Stimulated activated CD8-positive, alpha-beta memory T cell treated with anti-CD3 and anti-CD28 coated beads, Interleukin-12 subunit alpha, Interleukin-12 subunit beta, amount 100 ng/mL, for 4 hours (primary cell): ENCODE measurements at places on chromosomes 4 and X.

- DNase-seq: no peak
Measured at GRCh38 chr4:41189666-41190065, 24.7 kb downstream of the APBB2 start.

DNA sequence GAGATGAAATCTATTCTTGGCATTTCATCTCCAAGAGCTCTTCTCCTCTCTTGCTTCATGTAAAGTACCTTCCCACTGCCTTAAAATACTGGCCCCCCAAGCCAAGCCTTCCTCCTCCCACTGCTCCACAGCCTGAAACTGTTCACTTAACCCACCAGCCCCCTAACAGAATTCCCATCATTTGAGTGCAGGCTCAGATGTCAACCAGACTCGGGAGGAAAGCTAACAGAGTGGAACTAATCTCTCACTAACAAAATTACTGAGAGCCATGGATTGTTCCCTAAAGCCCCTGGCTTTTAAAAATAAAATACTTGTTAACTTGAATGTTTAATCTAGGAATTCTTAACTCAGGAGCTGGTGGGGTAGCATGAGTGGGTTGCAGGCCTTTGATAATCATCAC lies 7.1 kb upstream of the DCUN1D4 start:
- DNase-seq: no peak

- DNase-seq: no peak
Measured at GRCh38 chrX:107025545-107025944, 25.5 kb upstream of the MORC4 start.

- no peak for DNase-seq
Measured at GRCh38 chr4:137934046-137934445, 308.1 kb downstream of the SLC7A11 start.

GRCh38 chr4:86367577-86367976 lies 7.7 kb upstream of the MAPK10 start:
- no peak for DNase-seq

DNA sequence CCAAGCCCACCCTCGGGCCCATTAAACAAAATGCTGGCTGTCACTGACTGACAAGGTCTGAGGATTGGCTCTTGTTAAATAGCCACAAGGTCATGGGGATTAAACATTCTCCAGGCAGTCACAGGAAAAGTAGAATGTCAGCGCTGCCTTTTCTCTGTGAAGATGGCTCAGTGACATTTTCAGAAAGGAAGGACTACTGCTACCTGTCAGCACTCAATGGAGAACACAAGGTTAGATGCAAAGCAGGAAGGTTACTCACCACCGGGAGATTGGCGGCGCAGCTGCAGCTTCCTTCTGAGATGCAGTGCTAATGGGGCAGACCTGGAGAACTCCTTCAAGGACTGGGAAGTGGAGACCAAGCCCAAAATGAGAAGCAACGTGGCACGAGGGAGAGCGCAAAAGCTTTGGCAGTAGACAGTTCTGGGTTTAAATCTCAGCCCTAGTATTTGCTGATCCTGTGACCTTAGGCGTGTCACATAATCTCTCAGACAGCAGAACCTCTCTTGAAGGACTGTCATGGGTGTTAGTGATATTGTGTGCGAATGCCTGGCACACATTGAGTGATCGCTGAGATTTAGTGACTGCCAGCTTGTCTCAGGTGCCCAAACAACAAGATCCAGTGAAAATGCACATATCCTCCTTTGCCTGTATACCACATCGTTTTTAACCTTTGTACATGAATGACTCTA lies 213.1 kb upstream of the BOD1L1 start:
- DNase-seq: no peak
